ENCODE measurements at places on chromosomes 2 and 18.
A peak's percentile ranks its signal among the peaks of the same experiment; 100 is the strongest.

DNA sequence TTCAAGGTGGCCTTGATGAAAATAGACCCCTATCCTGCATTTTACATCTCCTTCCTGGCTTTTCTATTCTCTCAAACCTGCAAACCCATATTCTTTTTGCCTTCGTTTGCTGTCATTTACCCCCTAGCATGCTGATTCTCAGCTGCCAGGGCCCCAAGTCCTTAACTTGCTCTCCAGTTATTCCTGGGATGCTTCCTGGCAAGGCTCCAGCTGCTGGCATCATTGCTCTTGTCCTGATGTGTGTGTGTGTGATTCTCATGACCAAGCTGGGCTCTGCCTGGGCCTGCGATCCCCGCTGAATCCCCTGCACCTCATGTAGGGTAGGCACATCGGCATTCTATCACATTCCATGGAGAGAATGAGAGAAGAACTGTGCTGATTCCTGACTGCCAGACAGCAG lies 11.9 kb downstream of the NPAS2 start:
- DNase-seq, result no peak

DNA sequence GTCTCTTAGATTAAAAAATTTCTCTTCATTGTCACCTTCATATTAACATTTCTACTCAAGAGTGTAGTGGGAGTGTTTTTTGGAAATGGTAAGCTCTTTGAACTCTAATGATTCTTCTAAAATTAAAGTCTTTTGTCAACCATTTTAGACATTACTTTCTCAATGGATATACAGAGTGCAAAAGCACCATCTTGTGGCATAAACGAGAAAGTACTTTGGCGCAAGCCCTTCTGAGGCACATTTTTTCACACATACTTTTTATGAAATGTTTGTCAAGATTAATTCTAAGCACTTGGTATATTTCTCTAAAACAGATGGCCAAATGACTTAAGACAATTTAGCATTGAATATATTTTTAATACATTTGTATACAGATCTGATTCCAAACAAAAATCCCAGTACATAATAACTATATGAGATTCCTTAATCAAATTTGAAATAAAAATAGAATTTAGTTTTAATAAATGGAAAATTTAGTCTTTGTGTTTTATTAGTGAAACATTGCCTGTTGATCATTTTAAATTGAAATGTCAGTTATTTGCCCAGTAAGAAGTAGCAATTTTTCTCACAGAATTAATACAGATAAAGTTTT lies 63.3 kb upstream of the GALNT5 start:
- peak; percentile 1 for DNase-seq

DNA sequence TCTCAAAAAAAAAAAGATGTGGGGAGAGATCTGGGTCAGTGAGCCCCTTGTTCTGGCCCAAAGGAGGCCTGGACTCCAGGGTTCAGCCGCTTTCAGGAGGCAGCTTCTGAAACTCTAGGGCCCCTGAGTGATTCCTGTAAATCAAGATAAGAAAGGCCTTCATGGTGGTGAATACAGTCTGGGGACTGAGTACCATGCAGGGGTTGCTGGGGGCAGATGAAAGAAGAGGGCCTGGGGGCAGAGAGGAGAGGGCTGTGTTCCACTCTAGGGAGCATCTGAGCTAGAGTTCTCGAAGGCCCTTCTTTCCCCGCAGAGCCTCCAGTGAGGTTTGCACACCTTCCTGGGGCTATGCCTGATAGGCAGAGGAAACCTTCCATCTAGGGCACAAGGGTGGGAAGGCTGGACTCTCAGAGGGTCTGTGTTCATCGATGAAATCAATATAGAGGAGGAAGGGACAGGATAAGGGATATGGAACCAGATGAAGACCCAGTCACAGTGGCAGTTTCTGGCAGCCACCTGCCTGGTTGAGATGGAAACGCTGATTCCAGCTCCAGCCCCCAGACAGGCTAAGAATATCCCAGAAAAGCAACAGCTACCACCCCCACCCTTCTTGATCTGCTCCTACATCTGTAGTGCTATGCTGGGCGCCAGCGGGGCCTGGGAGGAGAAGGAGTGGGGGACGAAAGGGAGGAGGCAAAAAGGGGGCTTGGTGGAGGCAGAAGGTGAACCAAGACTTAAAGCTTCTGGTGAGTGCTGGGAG lies 4.7 kb upstream of the CDK5R2 start:
- DNase-seq, result no peak

GRCh38 chr2:162925595-162925994 lies 87.0 kb upstream of the KCNH7 start:
- DNase-seq, result no peak

- no peak for DNase-seq
Observed at GRCh38 chr18:69172046-69172445, 228.6 kb upstream of the DOK6 start.

GRCh38 chr2:237096201-237096600 lies 10.5 kb downstream of the COPS8 start:
- no peak for DNase-seq
